ENCODE measurements at places on chromosomes 2 and 18.

GRCh38 chr18:25181993-25182392 lies 170.0 kb downstream of the ZNF521 start:
- no peak for DNase-seq

DNA sequence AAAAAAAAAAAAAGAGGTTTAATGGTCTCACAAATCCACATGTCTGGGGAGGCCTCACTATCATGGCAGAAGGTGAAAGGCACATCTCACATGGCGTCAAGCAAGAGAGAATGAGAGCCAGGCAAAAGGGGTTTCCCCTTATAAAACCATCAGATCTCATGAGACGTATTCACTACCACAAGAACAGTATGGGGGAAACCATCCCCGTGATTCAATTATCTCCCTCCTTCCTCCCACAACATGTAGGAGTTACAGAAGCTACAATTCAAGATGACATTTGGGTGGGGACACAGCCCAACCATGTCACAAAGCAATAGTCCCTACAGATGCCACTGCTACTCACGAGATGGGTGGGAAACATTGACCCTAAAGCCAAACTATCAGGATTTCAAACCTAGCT lies 392.7 kb upstream of the ID2 start:
- DNase-seq = no peak

DNA sequence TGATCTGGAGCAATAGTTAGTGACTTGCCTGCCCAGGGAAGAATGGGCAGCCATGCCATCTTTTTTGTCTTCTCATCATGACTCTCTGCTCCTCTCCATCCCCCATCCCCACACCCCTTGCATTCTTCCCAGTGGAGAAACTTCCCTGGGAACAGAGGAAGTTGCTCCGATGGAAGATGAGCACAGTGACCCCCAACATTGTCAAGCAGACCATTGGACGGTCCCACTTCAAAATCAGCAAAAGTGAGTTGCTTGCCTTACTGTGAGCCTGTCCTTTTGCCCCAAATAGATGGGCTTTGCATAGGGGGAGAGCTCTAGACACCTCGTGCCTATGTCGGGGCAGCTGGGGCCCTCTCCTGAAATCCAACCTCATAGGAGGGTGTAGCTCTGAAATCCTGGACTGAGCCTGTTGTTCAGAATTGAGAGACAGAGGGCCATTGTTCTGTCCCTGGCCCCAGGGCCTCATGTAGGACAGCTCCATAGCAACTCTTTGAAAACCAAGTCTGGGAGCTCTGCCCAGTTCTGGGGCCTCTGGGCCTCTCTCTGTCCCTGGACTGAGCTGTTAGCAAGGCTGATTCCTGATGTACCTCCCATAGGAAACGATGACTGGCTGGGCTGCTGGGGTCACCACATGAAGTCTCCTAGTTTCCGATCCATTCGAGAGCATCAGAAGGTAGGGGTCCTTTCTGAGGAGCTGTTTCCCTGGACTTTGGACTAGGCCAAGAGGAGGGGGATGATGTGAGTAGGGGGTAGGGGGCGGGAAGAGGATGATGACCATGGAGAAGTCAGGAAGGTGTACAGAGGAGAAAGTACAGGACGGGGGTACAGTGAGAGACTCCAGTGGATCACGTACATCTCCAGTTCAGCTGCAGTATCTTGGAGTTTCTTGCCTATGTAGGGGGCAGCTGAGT lies 35.2 kb downstream of the TTLL4 start:
- DNase-seq = no peak

DNA sequence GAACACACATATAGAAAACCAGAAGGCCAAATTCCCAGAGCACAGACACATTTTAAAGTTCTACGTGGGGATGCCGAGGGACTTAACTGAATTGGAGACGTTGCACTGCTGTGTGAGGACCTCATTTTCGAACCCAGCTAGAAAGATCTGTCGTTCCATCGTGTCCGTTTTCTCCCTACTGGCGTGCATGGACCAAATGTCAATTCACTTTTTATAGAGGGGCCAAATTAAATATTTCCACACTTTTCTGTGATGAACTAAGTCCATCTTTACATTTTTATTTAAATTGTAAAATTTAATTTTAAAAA lies 692 bp upstream of the TSHZ1 start:
- DNase-seq = no peak

- no peak for DNase-seq
Measured at GRCh38 chr2:55151733-55152433, 80.2 kb downstream of the CLHC1 start.

DNA sequence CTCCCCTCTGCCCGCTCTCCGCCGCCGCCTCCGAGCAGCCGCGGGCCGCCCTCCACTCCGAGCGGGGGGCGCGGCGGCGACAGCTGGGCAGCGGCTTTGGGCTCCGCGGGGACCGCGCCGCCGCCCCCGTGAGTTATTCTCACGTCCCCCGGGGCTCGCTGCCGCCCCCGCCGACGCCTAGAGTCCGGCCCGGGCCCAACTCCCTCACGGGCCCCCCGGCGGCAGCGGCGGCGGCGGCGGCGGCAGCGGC lies 645 bp downstream of the MIB1 start:
- no peak for DNase-seq

DNA sequence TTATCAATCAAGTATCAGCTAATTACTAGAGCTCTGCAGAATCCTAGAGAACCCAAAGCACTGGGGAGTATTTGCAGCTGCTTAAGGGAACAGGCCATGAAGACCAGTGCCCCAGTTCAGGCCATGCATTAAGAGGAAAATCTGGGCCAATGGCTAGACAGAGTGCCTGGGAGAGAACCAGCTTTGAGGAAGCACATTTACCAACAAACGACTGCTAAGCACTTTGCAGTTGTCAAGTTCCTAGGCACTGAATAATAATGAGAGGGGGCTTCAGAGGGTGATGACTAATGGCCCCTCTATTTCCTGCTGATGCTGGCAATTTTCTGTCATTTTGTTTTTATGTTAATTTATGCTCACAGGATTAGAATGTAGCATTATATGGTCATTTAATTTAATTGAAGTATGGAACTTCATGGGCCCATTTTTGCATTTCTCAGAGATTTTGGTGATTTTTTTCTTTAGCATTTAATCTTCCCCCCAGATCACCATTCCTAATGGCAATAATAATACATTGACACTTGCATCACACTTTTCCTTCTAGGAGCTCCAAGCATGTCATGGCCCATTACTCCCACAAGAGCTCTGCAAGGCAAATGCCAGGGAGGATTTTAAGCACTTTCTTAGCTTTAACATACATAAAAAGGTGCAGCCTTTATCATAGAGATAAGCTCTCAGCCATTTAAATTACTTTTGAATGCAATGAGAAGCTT lies 147.7 kb upstream of the SPATS2L start:
- DNase-seq = no peak

DNA sequence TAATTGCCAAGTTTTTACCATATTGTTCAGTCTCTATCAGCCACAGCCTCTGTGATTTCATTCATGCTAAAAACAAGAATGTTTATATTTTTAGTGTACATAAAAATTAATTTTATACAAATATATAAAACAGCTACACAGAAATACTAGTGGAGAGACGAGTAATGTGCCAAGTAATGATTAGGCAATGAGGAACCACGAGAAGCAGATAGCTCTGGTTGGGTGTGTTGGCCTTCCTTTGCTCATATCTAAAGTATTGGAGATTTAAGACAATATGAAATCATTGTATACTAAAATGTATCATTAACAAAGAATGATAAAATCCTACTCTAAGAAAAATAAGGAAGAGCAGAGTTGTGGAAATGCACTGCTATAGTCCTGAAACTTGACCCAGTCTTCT lies 326.7 kb downstream of the AGAP1 start:
- no peak for DNase-seq

DNA sequence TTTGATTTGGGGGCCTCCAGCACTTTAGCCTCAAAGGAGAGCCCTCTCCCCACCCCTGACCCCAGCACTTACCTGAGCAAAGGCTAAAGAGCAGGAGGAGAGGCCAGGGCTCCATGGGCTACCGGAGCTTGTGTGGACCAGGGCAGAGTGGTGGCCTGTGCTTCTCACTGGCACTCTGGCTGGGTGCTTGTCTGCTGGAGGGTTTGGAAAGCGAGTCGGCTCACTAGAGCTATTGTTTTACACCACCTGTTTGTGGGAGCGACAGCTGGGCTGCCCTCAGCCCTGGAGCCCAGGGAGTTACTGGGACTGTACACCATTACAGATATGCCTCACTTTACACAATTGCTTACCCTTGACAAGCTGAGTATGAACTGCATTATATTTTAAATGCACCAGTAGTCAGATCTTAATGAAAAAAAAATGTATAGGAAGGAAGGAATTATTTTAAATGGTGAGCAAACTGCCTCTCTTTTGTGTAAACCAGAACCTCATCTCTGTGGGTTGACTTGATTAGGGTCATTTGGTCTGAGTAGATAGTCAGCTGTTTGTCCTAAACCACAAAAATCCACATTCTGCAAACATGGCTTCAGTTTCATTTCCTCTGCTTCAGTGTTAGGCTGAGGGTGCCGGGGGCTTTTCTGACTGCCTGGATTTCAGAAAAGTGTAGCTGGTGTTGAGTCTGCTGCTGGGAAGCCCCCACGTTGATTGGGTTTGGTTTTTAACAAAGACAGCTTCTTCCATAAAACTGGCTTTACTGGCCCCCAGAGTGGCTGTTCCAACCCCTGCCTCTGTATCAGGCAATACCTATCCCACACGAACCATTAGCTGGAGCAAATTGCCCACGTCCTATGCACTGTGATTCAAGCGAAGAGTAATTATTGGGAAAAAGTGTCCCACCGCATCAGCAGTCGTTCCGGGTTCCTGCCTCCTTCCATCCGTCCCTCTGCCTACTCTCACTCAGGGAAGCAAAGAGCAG lies at the start of gene CHRNA1:
Gene CHRNA1 (minus strand): TSS at position 193 of the 976 bp plus-strand sequence. CDS start 78 bp downstream, at position 115.
- no peak for DNase-seq

- no peak for DNase-seq
Measured at GRCh38 chr2:73043929-73044832, 27.3 kb downstream of the SFXN5 start.

DNA sequence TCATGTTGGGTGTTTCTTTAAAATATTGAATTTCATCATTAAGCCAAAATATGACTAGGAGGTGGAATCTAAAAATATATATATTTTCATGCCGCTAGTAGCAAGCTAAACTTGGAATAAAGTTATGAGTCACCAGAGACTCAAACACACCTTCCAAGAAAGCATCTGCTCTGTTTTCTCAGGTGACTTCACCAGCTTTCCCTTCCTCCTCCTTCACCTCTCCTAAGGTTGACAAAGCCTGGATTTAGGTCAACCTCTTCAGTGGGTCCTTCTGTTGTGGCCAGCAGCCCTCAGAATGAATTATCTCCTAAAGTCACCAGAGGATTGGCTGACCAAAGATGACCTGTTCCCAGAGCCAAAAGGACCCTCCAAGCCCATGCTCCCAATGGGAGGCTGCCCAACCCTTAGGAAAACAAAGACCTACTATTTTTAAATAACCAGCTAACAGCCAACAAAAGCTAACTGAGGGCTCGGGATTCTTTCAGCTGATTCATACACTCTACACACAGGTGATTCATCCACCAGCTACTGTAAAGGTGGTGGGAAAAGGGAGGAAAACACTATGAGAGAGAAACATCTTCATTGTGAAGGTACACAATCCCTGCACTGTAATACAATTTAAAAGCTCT lies 113.9 kb downstream of the MYO5B start:
- no peak for DNase-seq

- no peak for DNase-seq
Measured at GRCh38 chr2:179932786-179933185, 71.4 kb upstream of the ZNF385B start.

- DNase-seq = no peak
Measured at GRCh38 chr18:79693561-79694205, 14.1 kb downstream of the CTDP1 start.

DNA sequence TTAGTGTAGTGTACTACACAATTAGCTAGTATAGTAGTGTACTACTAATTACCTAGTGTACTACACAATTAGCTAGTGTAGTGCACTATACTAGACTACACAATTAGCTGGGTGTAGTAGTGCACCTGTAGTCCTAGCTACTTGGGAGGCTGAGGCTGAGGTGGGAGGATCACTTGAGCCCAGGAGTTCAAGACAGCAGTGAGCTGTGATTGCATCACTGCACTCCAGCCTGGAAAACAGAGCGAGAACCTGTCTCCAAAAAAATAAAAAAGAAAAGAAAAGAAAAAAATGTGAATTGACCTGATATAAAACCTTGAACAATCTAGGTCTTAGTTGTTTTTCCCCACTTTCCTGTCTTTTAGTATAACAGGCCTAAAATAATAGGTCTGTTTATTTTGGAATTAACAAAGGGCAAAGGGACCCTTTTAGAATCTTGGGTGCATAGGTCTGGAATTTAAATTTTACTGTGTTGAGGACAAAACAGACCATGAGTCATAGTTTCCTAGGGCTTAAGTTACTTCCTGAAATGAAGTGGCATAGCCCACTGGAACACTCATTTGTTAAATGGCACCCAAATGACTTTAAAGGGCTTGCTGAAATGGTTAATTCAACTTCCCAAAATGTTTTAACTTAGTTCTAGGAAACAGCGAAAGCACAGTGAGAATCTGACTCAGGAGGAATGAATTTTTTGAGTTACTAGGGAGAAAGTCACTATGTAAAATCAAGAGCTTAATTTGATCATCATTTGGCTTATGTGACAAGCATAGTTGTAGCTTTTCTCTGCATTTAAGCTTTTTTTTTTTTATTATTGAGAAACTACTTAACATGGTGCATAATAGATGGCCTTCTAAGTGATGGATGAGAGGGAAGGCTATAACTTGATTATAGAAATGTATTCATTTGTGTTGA lies 50.7 kb upstream of the ARL5A start:
- DNase-seq = no peak

GRCh38 chr2:194380011-194380410 lies 1277.0 kb upstream of the SLC39A10 start:
- no peak for DNase-seq

- no peak for DNase-seq
Measured at GRCh38 chr2:43531251-43531650, 64.6 kb downstream of the THADA start.

DNA sequence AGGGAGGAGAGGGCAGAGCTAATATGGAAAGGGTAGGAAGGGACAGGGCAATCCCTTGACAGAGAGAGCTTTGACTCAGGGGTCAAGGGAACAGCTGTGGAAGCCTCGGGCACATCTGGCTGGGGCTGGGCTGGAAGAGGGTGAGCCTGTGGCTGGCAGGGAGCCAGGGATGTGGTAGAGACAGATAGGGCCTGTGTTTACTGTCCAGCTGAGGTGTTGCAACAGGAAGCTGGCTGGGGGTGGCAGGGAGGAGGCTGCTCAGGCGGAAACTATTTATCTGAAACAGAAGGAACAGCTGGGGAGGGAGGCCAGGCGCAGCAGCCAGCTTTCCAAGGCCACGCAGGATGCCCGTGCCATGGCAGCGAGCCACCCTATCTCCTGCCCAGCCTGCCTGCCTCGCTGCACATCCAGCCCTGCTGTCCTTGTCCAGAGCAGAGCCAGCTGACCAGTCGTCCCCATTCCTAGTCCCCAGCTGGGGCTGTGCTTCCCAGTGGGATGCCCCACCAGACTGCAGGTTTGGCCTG lies 264.7 kb downstream of the CYP26B1 start:
- DNase-seq = no peak

- no peak for DNase-seq
Measured at GRCh38 chr2:80281049-80281448, 23.5 kb downstream of the LRRTM1 start.

Data from T-helper 9 cell (primary cell).